ENCODE measurements at places on chromosomes 2 and 18.

- DNase-seq, result no peak
Measured at GRCh38 chr18:13318731-13319501, 100.4 kb downstream of the LDLRAD4 start.

- no peak for DNase-seq
Measured at GRCh38 chr2:71347517-71347916, 15.9 kb downstream of the ZNF638 start.

DNA sequence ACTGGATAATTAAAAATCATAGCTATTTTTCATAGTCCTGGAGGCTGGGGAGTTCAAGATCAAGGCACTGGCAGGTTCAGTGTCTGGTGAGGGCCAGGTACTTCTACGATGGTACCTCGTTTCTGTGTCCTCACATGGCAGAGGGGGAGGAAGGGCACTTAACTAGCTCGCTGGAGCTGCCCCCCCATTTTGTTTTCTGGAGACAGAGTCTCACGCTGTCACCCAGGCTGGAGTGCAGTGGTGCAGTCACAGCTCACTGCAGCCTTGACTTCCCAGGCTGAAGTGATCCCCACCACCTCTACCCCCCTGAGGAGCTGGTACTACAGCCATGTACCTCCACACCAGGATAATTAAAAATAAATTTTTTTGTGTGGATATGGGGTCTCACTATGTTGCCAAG lies 40.3 kb downstream of the ASB1 start:
- no peak for DNase-seq

DNA sequence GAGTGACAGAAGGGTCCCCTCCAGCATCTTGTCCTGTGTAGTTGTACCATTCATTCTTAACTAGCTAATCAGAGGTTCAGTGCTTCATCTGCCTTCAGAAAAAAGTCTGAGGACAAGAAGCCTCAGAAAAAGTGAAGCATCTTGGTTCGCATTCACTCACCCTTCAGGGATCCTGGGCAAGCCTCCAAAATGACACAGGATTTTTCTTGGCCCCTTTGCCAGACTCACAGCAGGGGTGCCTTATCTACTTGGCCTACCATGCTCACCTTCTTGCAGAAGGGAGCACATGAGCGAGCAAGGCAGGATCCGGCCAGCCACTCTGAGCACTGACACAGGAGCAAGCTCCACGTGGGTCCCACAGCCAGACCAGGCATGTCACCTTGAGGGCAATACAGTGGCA lies 43.1 kb upstream of the XDH start:
- no peak for DNase-seq

- DNase-seq, result no peak
Measured at GRCh38 chr2:170456914-170457313, 258.2 kb upstream of the SP5 start.

DNA sequence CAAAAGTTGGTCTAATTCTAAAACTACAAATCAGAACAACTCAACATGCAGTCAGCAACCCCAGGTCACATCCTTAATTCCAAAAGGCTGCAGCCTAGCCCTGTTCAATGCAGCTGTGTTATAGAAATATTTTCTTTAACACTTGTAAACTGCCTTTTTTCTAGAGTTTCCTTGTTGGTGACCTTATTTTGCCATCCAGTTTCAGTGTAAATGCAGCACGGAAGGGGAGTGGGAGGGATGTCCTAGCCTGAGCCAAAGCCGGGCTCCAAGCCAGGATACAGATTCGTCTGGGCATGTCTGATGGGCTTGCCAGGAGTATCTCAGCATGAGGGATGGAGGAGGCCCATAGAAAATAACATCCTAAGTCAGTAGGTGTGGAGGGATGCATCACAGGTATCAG lies 17.7 kb upstream of the SP3 start:
- peak; percentile 67 for DNase-seq

DNA sequence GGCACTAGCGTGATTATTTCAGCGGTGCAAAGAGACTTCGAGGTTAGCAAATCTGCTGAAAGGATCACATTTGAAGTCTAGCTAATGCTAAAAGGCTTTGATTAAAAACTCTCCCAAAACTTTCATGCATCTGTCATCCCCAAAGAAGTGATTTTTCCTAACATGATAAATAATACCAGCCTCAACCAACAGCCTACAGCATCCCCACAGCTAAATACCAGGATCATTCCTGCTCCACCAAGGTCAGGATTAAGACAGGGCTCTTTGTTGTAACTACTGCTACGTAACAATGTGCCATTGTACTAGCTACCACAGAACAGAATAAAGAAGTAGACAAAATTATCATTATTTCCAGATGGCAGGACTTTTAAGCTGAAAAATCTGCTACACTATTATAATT lies 1.6 kb downstream of the OR6B3 start:
- no peak for DNase-seq

DNA sequence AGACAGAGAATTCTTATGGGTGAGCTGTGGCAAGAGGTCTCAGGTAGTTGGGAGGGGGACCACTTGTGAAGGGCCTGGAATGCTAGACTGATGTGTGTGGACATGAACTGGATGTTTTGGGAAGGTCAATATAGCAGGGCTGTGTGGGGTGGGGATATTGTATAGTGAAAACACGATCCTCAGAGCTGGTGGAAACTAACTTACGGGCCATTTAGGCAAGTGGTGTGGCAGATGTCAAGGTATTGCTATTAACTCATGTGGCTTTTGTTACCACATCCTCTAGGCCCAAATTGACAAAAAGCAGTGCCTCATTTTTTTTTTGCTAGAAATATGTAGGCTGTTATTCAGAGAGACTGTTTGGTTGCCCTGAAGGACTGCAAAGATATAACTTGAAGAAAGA lies 8.0 kb upstream of the GALNT1 start:
- DNase-seq, result no peak

GRCh38 chr2:235976956-235977355 lies 191.2 kb downstream of the GBX2 start:
- no peak for DNase-seq

- DNase-seq, result no peak
Measured at GRCh38 chr2:235527806-235528469, 34.1 kb downstream of the AGAP1 start.

DNA sequence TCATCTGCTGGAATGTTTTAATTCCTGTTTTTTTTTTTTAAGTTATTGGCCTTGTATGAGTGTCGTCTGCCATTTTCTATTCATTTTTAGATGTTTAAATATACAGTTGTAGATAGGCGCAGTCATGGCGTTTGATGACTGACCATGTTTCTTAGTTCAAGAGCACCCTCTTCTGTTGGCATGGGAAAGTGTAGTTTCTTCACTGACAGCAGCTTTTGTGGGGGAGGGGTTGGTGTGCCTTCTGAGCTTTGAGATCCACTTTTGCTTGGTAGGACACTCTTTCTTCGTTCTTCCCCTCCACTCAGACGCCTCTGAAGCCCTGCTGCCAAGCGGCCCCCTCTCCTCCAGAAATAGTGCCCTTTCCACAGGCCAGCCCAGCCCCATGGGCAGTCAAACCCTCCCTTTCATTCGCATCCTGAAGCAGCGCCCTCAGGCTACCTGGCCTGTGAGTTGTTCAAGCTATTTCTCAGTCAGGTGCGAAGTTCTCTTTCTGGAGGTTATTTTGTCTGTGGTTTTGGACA lies 492.0 kb downstream of the TNS1 start:
- DNase-seq, result peak; percentile 77

GRCh38 chr2:108413711-108414095 lies 35.3 kb upstream of the GCC2 start:
- no peak for DNase-seq

DNA sequence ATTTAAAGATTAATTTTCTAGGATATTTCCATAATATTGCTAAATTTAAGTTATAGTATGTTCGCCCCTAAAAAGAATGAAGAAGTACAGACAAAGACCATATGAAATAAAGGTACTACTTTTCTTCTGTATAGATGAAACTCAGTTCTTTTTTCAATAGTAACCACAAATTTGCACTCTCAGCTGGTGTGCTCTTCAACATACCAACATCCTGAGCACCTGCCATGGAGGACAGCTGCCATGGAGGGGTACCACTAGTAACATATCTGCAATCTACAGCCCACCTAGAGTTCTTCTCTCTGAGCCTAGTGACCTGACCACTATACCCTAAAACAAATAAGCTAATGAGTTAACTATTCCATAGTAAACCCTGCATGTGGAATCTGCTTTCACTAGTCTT lies 36.8 kb upstream of the ERCC3 start:
- no peak for DNase-seq

DNA sequence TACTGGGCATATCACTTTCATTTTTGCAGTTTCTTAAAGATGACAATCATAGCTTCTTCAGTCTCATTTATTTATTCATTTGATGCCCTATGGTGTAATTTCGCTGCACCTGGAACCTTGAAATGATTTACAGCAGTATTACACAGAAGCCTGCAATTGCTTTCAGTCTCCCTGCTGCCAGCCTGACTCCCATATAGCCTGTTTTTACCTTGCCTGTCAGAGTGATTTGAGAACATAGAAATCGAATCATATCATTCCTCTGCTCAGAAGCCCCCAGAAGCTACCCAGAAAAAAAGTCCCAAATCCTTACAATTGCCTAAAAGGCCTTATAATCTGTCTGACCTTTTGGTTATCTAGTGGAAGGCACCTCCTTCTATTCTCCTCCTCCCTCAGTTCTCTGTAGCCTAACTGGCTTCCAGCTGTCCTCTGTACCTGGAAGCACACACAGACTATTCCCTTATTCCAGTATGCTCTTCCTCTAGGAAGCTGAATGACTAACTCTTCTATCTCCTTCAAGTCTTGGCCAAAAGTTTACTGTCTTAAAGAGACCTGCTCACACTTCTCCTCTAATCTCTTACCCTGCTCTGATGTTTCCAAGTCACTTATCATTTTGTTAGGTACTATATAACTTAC lies 12.6 kb downstream of the SCN3A start:
- no peak for DNase-seq

DNA sequence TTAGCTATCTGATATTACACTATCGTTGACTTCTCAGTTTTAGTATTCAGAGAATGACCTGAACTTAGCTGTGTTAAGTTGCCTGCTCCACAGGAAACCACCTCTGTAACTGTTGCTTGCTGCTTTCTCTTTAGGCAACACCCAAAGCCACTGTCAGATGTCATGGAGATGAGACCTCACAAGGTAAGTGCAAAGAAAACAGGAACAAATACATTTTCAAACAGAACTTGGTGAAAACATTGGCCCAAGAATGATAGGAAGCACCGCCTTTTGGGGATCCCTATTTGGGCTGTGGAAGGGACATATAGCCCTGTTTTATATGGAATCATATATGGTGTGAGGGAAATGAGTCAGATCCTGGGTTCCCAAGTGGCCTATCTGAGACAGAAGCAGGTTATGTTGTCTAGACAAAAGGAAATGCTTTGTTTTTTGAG lies 143.4 kb downstream of the UBE2E3 start:
- no peak for DNase-seq

GRCh38 chr2:10297191-10297830 lies 5.4 kb upstream of the HPCAL1 start:
- DNase-seq, result no peak

DNA sequence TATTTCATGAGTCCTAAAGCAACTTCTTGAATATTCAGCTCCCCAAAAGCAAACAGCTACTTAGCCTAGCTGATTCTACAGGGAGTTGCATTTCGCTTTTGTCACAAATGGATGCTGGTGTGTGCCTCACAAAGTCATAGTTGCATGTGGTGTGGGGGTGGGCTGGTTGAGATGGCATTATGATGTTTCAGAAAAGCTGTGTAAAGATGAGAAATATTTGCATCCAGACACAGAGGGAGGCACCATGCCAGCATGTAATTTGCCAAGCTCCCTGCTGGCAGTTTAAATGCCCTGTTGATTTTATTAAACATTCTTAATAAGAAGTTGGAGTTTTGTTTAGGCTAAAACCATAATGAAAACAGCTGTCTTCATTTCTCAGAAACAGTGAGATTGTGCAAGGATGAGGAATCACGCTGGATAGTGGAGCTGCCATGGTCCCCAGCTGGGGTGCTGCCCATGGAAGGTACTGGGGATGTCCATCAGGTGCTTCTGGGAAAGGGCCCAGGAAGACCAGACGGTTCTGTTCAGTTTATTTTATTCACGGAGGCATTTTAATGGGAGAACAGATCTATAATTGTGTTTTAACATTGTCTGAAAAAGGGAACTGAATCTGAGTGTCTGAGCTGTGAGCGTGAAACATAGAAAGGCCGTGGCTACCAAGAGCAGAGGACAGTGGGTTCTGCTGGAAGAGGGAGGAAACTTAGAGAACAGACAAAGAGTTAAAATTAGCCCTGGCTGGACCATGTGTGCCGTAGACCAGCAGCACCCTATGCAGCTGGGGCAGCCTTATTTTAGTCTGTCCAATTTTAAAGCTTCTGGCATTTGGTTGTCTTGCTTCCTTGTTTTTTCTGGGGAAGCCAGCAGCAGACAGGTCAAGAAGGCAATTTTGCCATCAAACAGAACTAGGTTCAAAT lies 177.1 kb downstream of the FAM210A start:
- peak; percentile 23 for DNase-seq

DNA sequence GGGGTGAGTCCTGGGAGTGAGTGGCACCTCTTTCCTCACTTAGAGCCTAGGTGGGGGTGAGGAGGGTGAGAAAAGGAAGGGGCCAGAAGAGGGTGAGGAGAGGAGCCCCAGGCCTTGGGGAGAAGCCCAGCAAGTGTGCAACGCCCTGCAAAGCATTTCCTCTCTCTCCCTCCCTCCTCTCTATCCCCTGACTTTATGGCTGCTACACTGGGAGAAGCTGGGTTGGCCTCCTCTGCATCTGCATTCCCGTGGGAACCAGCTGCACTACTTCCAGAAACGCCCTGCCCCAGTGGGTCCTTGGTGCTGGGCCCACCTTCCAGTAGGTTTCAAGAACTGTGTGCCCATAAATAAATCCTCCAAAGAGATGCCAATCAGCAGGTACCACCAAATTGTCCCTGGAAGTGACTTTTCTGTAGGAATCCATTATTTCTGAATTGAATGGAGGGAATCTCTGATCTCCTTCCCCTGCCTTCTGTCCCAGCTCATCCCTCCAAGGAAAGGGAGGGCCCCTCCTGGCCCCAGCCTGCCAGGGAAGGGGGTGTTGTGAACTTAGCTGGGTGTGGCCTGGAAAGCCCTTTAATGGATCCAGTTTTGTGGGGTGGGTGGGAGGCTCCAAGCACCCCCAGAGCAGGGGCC lies 95.7 kb upstream of the BOD1L2 start:
- no peak for DNase-seq

DNA sequence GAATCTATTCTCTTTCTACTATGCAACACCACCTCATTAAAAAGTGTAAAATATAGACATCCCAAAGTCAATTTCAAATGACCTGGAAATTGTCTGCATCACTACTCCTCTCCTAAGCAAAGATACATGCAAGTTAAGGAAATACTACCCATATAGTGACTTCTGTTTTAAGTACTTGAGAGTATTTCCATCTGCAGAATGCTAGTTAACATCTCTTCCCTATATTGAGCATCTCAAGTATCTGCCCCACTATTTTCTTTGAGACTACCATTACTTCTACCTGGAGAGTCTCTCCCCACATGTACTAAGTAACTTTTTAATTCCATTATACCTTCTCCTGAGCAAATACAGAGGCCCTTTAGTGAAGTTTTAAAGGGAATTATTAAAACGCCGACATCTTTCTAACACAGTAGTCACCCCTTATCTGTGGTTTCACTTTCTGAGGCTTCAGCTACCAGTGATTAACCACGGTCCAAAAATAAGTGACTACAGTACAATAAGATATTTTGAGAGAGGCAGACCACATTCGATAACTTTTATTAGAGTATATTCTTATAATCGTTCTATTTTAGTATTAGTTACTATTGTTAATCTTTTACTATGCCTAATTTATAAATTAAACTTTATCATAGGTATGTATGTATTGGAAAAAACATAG lies 21.8 kb downstream of the CWC22 start:
- DNase-seq, result no peak

- no peak for DNase-seq
Measured at GRCh38 chr2:83633423-83633822, 825.7 kb downstream of the SUCLG1 start.

- no peak for DNase-seq
Measured at GRCh38 chr18:38923126-38923525, 1357.5 kb upstream of the CELF4 start.
